ENCODE measurements at places on chromosomes 11 and 22. TPM values are rescaled to one million over a fixed set of nuclear protein-coding genes. Genes with fewer than 3 reads are reported as not detected.
A peak's percentile ranks its signal among the peaks of the same experiment; 100 is the strongest.

GRCh38 chr11:102276783-102277182, 40.5 kb upstream of the BIRC3 start:
- DNase-seq = no peak

DNA sequence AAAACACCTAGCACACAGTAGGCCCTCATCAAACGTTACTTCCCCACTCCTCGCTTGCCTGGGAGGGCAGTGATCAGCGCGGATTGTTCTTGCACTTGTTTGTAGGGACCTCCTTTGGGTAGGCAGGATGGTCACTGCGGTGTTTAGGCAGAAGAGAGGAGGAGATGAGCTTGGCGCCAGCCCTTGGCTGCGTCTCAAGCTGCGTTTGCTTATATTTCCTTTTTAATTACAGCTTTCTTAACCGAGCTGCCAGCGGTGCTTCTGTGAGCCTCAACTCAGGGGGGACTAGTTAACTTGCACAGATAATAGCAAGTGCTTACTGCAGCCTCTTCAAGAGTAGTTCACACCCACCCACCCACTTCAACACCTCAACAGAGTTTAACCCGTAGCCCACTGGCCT, 15.1 kb downstream of the IFT27 start:
- DNase-seq = peak; percentile 6

DNA sequence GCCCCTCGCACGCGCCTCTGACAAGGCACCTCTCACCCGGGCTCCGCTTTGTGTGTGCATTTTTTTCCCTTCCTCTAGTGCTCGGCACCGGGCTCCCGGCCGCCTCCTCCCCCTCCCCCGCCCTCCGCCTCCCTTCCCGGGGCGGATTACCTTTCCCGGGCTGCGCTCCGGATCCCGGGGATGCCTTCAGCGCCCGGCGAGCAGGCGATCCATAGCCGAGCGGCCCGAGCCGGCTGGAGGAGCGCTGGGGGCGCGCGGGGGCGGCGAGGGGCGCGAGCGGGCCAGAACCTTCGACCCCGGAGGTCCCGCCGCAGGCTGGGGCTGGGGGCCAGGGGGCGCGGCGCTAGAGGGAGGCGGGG, 282 bp downstream of the MPPED2 start:
- peak; percentile 13 for DNase-seq

- peak; percentile 88 for DNase-seq
Measured at GRCh38 chr22:35330258-35330861, 30.7 kb downstream of the TOM1 start.

- DNase-seq = no peak
Measured at GRCh38 chr11:126624506-126624905, 269.0 kb downstream of the ST3GAL4 start.

ZNF280B gene
- total RNA-seq = 0.72 TPM

ANKK1 gene
- 1.2 TPM for total RNA-seq

YPEL1 gene
- 9.6 TPM for total RNA-seq

EFCAB6 gene
- total RNA-seq = 6.6 TPM

Measured in ovary (tissue), 10 donors.